ENCODE measurements at places on chromosomes 3 and 15.

GRCh38 chr3:43641306-43642114 is 19.7 kb upstream of the ANO10 start:
- no peak for DNase-seq

GRCh38 chr3:43632269-43632733 is 10.5 kb upstream of the ANO10 start:
- no peak for DNase-seq

GRCh38 chr3:139307072-139307491 is 36.7 kb upstream of the MRPS22 start:
- DNase-seq, result no peak

- no peak for DNase-seq
Measured at GRCh38 chr15:47717036-47717612, at the start of gene SEMA6D. SEMA6D (plus strand) TSS chr15:47717505; CDS start chr15:47759799, 42,294 bp downstream.

DNA sequence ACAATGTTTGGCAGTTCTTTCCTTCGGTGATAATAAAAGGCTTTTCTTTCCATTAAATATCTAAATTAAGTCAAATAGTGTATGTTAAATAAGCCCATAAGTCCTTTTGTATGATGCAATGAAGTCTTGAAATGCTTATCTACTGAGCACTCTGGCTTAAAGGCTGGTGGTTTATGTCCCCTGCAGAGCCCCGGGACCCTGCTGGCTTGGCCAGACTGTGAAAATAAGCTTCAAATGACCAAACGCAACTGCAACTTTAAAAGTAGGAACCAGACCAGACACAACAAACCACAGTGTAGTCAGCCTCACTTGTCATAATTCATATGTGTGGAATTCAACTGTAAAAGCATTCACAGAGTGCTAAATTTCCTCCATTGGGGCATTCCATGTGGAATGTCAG is 72.5 kb downstream of the FOXP1 start:
- no peak for DNase-seq

DNA sequence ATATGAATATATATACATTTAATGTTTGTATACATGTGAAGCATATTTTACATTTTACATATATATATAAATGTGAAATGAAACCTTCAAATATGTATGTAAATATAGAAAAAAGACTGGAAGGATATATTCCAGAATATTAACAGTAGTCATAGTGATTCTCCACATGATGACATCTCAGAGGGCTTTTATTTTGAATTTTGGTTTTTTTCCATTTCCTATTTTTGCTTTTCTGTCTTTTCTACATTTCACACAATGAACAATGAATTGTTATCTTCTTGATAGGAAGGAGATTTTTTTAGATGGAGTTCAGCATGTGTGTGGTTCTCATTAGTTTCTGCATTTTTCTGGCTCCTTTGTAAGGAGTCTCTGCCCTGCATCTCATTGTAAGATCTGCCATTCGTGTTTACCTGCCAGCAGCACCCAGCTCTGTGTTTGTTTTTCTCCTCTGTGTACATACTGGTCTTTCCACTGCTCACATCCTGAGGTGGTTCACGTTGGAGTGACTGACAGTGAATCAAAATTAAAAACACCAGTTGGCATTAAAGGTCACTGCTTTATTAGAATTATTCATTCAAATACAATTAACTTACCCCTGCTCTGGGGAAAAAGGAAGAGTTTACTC is 425.3 kb upstream of the MDFIC2 start:
- DNase-seq, result no peak

DNA sequence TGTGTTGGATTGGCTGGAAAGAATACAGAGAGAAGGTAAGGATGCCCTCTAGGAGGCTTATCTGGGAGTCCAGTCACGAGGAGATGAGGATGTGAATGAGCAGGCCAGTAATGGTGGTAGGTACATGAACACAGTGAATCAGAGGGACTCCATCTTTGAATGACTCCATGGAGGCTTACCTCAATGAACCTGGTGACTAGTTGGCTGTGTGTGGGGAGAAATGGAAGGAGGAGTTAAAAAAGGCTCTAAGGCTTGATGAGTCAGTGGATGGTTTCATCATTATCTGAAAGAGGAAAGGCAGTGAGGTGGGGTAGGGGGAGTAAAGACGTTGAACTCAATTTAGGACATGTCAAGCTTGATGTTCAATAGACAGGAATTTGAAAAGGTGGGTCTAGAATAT is 61.1 kb downstream of the KCNAB1 start:
- DNase-seq, result no peak

DNA sequence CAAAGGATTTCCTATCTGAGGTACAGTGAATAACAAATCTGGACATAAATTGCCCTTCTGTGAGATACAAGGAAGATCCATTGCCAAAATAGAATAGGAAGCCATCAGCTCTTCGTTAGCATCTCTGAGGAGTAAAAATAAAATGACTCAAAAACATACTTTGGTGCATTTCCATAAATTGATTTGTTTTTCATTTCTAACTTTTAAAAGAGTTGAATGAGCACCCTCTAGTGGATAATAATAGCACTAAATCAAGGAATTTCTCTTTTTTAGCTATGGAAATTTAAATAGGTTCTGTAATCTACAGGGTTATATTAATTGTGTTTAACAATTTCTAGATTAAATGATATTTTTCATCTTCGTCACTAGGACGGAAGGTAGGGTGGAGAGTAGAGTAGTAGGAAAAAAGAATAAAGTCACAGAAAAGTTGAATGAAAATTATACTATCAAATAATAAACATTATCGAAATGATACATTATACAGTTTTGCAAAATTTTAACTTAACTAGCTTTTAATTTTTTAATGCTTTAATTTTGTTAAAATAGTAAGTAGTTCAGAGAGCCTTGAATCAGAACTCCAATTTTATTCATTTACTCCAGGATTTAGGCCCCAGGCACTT is 6.4 kb downstream of the NSUN3 start:
- no peak for DNase-seq

DNA sequence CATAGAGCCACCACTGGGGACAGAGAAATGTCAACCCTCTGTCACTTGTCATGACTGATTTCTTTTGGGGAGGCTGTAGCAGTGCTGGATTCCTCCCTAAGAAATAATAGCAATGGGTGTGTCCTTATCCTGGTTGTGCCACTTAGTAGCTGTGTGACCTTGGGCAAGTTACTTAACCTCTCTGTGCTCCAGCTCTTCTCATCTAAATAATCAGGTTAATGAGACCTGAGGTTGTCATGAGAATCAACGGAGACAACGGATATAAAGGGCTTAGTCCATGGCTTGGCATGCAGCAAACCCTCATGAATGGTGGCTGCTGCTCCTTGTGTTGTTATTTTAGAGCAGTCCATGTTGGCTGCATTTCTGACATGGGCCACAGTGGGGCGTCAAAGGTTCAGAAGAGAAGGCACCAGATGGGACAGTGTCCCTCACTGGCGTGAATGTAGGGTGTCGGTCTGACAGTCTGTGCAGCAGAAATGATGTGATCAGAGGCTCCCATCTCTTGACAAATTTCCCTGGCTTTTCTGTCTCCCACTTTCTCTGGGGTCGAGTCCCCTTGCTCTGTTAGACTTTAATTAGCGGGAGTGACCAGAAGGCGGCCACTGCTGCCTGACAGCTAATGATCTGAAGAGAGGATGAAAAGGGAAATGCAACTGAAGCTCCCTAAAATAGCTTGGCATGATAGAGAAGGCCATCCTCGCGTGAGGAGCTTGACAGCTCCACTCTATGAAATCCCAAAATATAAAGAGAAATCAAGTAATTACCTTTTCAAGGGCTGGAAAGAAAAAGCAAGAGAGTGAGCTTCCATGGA is 209.4 kb downstream of the CADPS start:
- DNase-seq, result peak; percentile 46

GRCh38 chr3:183131186-183131725 is 31.3 kb downstream of the LAMP3 start:
- DNase-seq, result no peak

DNA sequence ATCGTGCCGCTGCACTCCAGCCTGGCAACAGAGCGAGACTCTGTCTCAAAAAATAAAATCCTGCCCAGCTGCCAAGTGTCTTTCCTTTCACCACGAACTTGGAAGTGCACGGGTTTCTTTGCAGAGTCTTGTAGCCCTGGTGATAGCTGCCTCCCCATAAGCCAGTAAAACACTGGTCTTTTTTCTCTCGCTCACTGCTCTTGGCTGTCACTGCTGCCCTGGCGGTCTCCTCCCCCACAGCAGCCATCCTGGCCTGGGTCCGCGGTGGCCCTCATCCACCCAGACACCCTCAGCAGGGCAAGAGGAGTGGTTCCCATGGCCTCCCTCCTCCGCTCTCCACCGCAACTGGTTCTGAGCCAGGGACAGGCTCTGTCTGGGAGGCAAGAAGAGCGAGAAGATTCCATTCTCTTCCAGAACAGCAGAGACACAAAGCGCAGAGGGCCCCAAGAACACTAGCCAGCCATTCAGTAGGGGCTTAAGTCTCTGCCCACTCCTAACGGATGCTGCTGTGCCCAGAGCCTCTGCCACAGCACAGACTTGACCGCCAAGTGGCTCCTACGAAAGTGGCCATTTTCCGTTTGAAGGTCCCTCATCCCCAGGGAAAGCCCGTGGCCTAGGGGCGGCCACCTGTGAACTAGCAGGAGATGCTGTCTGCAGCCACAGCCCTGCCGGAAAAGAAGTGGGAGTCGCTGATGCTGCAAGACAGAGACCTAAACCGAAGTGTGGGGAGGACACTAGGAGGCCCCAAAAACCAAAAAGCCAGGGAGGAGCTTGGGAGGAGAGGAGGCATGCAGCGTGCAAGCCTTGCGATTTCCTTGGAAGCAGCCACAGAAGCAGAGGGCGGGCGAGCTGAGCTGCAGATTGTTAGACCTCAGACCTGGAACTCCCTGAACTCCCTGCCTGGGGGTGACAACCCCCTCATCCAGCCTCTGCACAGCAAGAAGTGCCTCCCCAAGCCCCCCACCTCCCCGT is 44.1 kb downstream of the KLHL25 start:
- DNase-seq, result no peak

GRCh38 chr3:16961621-16962205 is 77.0 kb downstream of the PLCL2 start:
- DNase-seq, result no peak

- DNase-seq, result no peak
Measured at GRCh38 chr3:159953325-159954085, 35.1 kb upstream of the IL12A start.

- DNase-seq, result no peak
Measured at GRCh38 chr3:61138401-61138800, 112.9 kb downstream of the FHIT start.

DNA sequence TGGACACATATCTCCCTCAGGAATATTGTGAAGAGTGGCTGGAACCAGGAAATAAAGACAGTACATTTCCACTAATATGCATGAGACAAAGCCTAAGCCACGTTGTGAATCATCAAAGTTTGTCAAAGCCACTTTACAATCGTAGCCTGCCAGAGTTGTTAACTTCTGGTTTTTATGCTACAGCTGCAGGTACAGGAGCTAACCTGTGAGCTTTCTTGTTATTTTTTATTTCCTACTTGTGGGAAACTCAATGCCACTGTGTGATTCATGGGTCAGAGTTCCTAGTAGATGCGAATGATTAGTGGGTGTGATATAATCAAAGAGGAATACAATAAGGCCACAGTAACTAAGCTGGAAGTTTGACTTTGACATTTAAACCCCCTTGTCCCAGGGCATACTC is 44.4 kb upstream of the TEX9 start:
- no peak for DNase-seq

DNA sequence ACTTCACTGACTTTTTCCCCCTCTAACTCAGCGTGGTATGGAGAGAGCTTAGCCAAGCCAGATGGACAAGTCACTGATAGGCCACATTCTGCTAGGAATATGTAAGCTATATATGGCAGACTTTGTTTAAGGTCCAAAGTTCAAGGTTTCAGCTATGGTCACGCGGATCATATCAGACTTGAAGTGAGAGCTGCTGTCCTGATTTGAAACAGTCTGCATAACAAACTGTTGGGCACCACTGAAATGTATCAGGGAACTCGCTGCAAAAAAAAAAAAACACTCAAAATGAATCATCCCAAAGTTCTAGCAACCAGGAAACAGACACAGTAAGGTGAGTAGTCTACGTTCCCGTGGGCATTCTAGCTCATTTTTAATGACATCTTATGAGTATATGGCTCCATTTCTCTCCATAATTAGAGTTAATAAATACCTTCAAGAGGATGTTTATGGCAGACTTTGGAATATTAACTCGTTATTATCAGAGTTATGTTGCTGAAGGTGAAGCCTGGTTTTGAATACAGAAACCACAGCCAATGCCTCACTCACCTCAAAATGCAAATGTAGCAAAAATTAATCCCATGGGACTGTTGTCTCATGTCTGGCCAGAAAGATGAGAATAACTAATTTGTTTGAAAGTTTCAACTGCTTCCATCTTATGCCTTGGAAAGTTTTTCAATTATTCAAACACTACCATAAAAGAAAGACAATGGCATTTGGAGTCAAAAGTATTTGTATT is 12.3 kb downstream of the DPH3 start:
- no peak for DNase-seq

DNA sequence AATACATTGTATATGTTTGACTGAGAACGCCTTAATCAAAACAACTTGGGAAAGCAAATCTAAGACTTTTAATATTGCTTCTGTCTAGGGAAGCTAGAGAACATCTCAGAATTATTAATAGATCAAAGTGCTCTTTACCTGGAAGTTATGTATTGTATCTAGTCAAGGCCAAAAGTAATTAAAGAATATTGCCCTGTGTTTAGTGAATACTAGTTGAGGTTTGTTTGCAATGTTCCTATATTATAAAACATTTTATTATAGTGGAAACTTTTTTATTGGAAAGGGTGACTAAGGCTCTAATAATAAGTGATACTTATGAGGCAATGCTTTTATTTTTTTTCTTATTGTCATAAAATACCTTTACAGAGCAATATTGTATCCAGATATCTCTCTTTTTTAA is 118.2 kb downstream of the CADM2 start:
- no peak for DNase-seq

DNA sequence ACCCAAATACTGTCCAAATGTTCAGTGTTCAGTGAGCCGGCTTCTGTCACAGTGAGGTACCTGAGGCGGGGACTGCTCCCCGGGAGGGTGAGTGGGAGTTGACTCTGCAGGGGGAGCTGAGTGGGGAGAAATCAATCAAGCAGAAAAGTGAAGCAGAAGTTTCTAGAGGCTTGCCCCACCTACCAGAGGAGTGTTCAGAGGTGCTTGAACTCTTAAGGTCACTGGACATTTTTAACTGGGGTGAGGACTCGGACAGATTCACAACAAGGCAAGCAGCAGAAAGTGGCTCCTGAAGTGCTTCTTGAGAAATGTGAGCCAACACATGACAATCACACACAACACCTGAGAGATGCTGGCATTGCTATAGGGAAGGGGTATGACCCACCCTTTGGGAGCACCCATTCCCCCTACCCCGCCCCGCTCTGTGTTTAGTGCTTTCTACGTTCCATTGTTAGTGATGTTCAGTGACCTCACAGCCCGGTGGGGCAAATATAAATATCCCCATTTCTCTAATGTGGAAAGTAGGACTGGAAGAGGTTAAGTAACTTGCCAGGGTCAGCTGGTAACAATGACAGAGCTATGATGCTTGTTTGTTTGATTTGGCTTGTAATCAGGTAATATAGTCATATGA is 48.6 kb upstream of the AKAP13 start:
- DNase-seq, result no peak

GRCh38 chr3:115436767-115437301 is 186.5 kb upstream of the GAP43 start:
- no peak for DNase-seq

Measured in NCI-H2227 treated with DMSO at 0.1 percent for 48 hours (cell line).